T-helper 2 cell (primary cell): ENCODE measurements at places on chromosomes 12 and 14.

- DNase-seq = no peak
Observed at GRCh38 chr12:38508246-38508645, 191.7 kb downstream of the ALG10B start.

GRCh38 chr12:66418908-66419307 lies 116.6 kb downstream of the HELB start:
- no peak for DNase-seq

GRCh38 chr12:97194546-97194945 lies 268.1 kb upstream of the RMST start:
- DNase-seq = no peak

GRCh38 chr12:112756918-112757317 lies 34.6 kb upstream of the RPH3A start:
- DNase-seq = no peak

- DNase-seq = no peak
Observed at GRCh38 chr14:69537900-69538299, 36.8 kb downstream of the CCDC177 start.

DNA sequence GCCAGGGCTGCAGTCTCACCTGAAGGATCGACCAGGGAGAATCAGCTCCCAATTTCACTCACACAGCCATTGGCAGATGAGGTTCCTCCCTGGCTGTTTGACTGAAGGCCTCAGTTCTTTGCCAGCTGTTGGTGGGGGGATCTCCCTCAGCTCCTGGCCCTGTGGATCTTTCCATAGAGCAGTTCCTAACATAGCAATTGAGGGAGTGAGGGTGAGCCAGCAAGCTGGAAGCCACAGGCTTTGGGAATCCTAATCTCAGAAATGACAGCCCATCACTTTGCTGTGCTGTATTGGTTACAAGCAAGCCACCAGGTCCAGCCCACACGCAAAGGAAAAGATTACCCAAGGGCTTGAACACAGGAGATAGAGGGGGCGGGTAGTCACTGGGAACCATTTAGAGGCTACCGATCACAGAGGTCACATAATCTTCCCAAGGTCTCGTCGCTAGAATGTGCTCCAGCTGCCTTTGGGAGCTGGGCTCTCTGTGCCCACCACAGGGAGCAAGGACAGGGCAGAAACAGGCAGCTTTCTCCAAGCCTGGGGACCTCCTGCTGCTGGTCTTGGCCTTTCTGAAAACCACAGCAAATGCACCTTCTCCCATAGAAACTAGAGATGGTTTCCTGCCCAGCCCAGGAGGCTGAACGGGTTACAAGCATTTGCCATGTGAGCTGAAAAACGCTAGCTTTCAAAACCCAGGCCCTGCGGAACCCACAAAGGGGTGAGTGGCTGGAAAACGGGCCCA lies 4.6 kb upstream of the OTUB2 start:
- no peak for DNase-seq
